Frontal cortex (tissue), 4 donors: ENCODE measurements at places on chromosomes 13 and 19.
A peak's percentile ranks its signal among the peaks of the same experiment; 100 is the strongest.

GRCh38 chr13:98347756-98348155, 170.7 kb upstream of the RNF113B start:
- DNase-seq = no peak

- no peak for DNase-seq
Measured at GRCh38 chr13:26486550-26486949, 70.9 kb upstream of the WASF3 start.

DNA sequence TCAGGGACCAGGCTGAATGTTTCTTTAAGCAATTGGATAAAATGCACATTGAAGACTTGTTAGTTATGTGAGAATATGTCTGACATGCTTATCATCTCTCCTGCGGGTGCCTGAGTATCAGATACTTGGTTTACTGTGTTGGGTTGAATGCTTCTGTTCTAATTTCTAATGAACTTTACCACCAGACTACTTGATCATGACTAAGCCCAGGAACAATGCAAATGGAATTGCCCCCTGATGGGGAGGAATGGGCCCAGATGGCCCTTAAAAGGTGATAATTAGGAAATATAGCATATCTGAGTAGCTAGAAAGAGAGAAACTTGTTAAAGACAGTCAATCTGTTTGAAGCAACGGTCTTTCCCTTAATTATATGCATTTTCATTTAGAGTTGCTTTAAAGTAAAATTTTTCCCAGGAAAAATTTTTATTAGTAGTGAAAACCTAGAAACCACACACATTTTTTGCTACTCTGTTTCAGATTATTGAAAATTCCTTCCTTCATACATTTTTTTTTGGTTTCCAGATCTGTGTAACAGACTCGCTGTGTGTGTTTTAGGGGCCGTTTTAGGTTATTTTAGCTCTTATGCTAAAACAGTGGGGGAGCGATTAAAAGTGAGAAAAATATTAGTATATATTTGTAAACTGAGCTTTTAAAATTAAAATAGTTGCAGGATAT, 186.6 kb downstream of the TM9SF2 start:
- no peak for DNase-seq

DNA sequence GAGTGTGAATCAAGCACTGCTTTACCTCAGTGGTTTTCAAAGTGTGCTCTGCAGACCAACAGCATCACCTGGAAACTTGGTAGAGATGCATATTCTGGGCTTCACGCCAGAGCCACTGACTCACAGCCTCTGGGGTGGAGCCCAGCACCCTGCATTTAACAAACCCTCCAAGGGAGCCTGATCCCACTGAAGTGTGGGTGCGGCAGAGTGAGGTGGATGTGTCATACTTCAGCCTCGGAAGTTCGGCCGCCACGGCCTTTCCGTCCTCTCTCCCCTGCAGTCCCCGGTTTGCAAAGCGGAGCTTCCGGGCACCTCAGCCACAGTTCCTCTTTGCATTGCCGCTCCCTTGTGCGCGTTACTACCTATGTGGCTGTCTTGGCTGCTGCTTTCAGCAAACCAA, 33.3 kb upstream of the MICU2 start:
- DNase-seq = no peak

DNA sequence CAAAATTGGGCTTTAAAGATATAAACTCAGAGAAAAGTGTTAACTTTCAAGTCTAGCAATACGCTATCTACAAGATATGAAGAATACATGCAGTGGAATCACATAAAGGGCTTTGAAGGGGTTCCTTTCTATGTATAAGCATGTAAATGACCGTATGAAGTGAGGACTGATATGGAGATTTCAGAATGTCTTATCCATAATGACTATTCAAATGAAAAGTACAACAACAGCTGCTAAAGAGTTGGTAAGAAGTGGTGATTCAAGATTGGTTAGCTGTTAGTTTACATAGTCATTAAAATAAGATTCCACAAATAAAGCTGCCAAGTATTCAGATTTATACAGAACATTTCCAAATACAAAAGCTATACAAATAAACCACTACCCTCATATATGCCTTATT, 153.4 kb upstream of the STARD13 start:
- no peak for DNase-seq

DNA sequence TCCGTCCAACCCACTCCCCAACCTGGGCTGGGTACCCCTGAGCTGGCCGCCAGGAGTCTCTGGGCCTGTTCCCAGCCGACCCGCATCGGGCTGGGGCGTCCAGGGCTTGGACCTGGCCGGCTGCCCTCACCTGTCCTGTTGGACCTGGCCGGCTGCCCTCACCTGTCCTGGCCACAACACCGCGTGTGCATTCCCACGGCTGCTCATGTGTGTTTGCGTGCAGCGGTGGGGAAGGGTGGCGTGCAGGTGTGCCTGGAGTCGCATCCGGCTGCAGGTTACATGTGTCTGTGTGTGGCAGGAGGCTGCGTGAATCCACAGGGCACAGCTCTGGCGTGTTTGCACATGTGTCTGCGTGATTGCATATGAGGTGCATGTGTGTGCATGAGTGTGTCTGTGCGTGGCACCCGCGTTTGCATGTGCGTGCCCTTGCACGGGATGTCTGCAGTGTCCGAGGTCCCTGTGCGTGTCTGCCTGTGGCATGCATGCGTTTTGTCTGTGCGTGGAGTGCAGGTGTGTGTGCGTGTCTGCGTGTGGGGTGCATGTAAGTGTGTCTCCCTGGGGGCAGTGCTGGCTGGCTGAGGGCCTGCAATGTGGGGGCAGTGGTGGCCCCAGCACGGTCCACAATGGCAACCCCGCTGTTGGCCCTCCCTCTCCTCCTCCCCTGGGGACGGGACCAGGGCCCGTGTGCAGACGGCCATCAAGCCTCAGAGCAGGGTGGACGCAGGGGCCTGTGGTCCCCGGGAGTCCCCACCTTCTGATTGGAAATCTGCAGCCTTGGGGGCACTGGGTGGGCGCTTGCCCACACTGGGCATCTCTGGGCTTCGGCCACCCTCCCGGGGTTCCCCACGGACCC, 3.4 kb downstream of the EFNA2 start:
- DNase-seq = no peak

GRCh38 chr19:45768655-45768983, 433 bp downstream of the SIX5 start:
- no peak for DNase-seq

- no peak for DNase-seq
Measured at GRCh38 chr13:23146006-23146405, 34.8 kb upstream of the SGCG start.

DNA sequence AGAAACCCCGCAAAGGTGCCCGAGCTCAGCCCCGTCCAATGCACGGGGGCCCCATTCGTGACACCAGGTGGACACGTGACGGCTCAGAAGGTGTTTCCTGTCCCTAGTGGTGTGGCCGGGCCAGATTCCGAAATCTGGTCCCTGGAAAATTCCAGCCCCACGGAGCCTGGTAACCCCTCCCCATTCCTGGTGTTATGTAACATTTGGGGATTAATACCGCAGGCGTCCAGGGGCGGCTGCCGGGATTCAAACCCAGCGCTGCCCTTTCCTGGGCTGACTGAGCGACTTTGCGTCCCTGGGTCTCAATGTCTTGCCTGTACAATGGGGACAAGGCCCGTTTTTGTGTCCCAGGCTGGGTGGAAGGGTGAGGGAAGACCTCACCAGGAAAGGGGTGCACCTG, 1.0 kb upstream of the PLK5 start:
- DNase-seq = no peak

- no peak for DNase-seq
Measured at GRCh38 chr13:20993661-20994440, 67.5 kb downstream of the LATS2 start.

DNA sequence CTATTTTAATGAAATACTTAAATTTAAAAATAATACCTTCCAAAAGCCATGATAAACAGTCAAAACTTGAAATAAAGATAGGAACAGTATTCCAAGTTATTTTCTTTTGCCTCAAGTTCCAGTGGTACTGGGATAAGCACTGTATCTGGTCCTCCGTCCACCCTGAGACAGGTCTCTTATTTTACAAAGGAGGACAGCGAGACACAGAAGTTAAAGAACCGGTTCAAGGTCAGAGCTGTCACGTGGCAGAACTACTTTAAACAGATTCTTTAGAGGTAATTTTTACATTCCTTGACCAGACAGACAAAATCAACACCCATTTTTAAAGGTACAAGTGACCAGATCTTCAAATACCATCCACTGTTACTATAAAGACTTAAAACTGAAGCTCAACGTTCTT, 10.4 kb upstream of the DOCK9 start:
- DNase-seq = no peak

DNA sequence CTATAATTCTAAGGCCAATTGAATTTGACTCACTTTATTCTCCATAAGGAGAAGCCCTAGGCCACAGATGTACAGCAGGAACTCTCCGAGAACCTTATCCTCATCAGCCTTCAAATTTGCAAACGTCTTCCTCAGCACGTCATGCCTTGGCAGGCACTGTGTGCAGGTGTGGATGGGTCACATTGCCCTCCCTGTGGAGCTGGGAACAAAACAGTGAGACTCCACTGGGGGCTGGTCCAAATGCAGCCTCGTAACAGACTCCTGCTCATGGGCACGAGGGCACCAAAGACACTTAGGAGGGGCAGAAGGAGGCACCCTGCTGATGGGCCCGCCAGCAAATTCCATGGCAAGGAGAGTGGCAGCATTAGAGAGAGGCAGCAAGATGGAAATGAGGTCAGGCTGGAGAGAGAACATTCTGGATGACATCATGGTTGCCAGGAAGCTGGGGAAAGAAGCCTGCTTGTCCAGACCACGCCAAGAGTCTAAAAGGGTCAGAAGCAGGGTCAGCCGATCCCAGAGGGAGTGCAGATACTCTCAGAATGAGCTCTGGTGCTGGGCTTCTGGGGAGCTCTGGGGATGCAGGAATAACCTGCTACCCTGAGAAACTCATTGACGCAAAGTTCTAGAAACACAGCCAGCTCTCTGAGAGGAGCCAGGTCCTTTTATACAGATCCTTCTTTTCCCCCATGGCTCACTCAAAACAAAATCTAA, 242.2 kb downstream of the B3GLCT start:
- DNase-seq = no peak

DNA sequence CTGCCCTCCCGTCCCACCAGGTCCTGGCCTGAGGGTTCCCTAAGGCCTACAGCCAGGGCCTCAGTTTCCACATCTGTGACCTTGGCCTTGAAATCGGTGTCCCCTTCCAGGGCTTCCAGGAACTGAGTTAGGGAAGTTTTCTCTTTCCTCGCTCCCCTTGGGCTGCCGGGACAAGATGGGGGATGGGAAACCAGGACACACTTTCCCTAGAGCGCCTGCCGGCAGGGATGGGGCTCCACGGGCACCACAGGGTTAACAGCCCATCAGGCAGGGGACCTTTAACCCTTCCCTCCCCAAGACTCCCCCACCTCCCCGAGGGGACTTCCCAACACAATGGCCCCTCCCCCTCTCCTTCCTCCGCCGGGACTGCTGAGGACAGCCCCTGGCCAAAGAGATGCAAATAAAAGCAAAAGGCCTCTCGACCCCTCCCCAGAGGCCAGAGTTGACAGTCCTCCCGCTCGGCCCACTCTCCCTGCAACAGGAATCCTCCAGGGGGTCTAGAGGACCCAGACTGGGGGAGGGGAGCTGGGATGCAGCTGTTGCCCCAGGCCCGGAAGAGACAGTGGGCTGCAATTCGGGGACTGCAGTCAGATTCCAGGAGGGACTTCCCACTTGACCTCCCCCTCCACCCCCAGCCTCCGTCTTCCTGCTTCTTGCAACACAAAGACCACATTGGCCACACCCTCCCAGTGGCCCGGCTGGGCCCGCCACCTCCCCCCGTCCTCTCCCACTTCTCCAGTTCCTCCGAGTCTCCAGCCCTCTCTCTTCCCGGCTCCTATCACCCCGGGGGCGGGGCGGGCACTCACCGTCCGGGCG, 3.4 kb downstream of the BBC3 start:
- peak; percentile 58 for DNase-seq

GRCh38 chr13:84973661-84974060, 825.6 kb downstream of the SLITRK6 start:
- DNase-seq = no peak

- no peak for DNase-seq
Measured at GRCh38 chr19:30523791-30524190, 151.6 kb downstream of the ZNF536 start.

GRCh38 chr19:16914421-16914820, 25.6 kb downstream of the F2RL3 start:
- DNase-seq = no peak

- DNase-seq = no peak
Measured at GRCh38 chr19:6833166-6833790, 54.1 kb upstream of the ADGRE1 start.

GRCh38 chr13:113171250-113172125, 13.0 kb downstream of the PROZ start:
- no peak for DNase-seq

DNA sequence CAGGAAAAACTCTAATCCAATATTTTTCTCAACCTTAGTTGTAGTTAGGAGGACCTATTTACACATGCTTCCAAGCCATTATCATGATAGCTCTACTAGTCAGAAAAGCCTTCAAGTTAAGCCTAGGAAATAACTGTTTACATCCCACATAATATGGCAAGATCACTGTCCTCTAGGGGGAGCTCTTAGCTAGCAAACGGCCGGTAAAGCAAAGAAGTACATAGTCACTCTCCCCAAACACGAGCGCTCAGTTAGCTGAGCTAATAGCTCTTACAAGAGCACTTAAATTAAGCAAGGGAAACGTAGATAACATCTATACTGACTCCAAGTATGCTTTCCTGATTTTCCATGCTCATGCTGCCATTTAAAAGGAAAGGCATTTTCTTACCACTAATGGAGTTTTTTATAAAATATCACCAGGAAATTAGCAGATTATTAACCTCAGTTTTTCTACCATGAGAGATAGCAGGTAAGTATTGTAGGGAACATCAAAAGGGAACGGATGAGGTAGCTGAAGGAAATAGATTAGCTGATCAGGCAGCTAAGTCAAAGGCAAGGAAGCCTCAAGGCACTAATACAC, 100.6 kb upstream of the PABPC3 start:
- peak; percentile 58 for DNase-seq

- DNase-seq = peak; percentile 36
Measured at GRCh38 chr19:57068921-57069697, 50.7 kb upstream of the USP29 start.

DNA sequence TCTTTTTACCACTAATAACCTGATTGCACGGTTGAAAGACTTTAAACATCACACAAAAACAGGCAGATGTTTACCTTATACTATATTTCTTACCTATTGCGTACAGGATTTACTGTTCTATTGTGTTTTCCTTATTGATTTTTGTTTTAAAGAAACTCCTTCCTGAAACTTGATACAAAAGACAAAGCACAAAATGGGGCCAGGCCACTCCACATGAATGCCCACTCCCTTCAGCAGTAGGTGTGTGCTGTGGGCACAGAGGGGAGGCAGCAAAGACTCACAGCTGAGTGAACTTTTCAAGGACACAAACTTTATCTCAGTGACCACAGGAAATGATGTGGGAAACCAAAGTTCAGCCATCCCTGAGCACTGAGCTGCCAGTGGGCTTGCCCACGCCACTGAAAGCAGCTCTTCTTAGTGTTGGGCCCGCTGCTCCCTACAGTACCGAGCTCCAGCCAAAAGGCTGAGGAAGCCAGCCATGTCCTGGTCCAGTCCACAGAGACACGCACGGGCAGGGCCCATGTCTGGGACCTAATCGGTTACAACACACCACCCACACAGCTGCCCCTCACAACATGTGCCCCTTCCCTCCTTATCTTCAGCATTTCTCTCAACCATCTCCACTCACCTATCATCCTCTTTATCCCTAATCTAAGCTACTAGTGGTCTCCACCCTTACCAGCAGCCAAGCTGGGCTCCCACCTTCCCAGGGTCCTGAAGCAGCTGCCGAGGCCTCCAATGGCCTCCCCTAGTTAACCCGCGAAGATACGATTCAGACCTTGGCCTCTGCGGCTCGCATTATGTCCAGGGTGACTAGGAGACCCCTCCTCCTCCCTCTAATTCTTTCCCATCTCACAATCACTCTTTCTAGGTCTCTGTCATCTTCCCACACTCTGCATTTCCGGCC, 39.5 kb downstream of the ATP7B start:
- DNase-seq = no peak

GRCh38 chr19:34732612-34733211, 1.3 kb upstream of the ZNF181 start:
- peak; percentile 16 for DNase-seq
